ENCODE measurements at places on chromosomes 2 and 18.

DNA sequence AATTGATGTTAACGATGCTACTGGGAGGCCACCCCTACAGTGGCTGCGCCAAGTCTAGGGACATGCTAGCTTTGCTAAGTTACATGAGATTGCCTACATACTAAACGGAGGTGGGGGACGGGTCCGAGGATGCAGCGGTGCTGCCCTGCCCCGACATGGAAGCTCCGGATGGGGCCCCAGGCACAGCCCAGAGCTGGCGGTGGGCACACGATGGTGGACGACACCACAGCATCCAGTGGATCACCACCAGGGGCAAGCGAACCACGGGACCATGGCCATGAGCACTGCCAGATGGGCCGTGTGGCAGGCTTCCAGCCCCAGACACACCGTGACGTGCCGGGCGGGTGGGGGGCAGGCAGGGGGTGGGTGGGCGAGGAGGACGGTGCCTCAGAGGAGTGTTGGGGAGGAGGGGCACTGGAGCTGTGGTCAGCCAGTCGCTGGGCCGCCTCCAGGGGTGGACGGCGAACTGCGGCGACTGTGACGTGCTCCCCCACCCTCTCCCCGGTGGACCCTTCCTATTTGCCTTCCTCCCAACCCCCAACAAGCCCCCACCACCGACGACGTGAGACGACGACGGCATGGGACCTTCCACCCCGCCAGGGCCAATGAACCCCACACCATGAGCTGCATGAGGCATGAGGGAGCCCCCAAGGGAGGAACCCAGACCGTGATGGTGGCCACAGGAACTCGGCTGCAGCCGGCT lies 90.6 kb upstream of the ANKRD30BL start:
- DNase-seq = no peak

GRCh38 chr2:231102772-231103171 lies 22.1 kb downstream of the HTR2B start:
- no peak for DNase-seq

DNA sequence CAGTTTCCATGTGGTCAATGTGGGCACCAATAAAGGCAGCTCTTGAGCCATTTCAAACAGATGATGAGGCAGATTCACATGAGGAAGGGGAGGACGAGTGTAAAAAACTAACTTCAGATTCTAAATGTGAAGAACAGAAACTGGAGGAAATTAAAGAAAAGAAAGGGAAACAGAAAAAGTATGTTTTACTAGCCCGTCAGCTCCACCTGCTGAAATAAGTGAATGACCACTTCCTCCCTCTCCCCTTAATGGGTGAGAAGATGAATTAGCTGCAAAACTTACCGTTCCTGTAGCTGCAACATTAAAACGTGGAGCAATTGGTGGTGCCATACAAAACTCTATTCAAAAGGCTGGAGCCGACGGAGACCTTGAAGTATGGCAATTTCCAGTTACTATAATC lies 203.5 kb downstream of the UXS1 start:
- no peak for DNase-seq

DNA sequence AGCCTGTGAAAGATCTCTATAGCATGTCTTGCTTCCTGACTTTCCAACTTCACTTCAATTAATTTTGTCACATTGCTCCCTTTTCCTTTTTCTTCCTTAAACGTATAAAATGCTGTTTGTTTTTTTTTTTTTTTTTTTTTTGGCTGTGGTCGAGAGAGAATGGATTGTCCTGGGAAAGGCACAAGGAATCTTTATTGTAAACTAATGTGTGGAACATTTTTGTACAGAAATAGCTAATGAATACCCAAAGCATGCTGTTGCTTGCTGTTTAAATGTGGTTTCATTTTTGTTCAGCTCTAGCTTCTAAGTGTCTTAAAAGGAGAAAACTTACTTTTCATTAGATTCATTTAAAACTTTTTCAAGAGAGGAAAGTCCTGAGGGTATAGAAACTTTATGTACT lies 105.5 kb downstream of the GPD2 start:
- no peak for DNase-seq

- DNase-seq = no peak
Observed at GRCh38 chr2:108629417-108629816, 89.9 kb upstream of the RANBP2 start.

DNA sequence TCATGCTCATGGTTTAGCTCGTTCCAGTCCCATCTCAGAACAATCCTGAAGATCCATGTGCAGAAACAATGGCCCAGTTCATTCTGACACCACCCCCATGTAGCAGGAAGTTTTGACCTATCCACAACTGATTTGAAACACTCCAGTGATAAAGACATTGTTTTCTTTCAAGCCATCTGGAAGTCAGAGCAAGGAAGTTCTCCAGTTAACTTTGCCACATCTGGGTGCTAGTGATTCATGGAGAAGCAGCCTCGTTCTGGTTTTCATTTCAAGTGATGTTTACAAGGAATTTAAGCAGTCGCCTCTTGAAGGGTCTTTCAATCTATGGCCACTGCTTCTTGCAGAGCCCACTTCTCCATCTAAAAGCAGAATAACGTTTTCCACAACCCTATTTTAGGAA lies 36.6 kb upstream of the TWIST2 start:
- no peak for DNase-seq

- DNase-seq = peak; percentile 57
Observed at GRCh38 chr2:54558188-54559005, 102.3 kb downstream of the SPTBN1 start.

DNA sequence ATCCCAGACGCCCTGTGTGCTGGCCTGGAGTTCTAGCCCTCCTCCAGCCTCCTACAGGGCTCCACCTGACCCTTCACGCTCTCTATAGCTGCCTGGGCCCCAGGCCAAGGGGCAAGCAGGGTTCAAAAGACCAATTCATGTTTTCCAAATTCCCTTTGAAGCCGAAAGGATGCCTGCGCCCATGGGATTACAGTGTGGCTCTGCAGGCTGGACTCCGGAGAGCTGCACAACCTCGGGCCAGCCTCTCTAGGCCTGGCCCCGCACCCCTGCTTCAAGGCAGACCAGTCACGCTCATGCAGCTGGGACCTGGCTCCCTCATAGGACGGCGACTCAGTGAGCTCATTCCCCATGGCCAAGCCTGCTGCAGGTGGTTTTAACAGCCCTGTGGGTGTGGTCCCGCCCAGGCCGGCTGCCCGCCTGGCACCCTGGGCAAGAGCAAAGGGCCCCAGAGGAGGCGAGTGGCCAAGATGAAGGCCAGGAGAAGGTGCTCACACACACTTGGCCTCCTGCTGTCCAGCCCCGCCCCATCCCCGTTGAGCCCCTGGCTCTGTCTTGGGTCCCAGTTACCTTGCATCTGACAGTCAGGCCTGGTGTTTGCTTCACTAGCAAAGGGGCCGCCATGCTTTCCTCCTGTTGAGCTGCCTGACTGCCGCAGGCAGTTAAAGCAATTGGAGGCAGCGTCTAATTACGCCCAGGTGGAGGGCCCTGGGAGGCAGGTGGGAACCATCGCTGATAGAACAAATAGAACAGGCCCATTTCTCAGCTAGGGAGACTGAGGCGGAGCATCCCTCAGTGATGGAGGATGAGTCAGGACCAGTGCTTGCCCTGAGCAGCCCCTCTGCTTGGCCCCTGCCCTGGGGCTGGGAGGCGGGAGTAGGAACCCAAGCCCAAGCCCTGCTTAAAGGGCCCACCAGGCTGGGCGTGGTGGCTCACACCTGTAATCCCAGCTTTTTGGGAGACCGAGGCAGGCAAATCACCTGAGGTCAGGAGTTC lies 56.9 kb downstream of the SMAD7 start:
- DNase-seq = no peak

GRCh38 chr2:213016166-213016983 lies 135.0 kb downstream of the IKZF2 start:
- no peak for DNase-seq

GRCh38 chr2:6647046-6647445 lies 218.7 kb downstream of the CMPK2 start:
- no peak for DNase-seq

- no peak for DNase-seq
Observed at GRCh38 chr2:125272651-125273050, 1247.6 kb downstream of the CNTNAP5 start.

Measured in CD8-positive, alpha-beta memory T cell (primary cell).